ENCODE measurements at places on chromosomes 7 and 10.

- peak; percentile 22 for DNase-seq
Measured at GRCh38 chr7:131555552-131556052, 826 bp downstream of the PODXL start.

GRCh38 chr10:89679986-89680385, 21.4 kb upstream of the KIF20B start:
- DNase-seq, result no peak

DNA sequence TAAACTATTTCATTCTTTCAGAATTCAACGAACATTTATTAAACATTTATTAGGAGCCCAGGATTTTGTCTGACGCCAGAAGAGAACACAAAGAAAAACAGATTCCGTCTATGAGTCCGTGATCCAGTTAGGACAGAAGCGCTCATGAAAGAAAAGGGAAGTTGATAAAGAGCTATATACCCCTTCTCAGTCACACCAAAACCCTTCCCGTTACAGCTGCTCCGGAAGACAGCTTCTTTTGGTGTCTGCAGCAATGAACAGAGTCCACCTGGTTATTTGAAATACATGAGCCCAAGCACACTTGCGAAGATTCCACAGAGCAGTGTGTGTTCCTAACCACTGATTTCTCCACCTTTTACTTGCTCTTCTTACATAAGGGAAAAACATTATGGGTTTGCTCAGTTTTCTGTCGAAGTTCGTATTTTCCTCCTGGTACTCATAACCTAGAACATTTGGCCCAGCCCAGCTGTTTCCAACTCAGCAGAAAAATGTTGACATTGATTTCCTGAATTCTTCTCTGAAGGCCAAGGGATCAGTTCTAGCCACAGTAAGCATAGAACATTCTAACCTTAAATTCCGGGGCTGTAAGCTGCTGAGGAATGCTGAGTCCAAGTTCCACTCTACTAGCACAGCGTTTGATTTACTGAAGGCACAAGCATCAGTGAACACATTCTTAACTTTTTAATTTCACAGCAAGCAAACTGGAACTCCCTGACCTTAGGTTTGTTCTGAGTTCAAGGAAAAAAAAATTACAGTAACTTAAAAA, 206.5 kb downstream of the SORCS1 start:
- DNase-seq, result no peak

GRCh38 chr10:69960988-69961880, 91.4 kb upstream of the MACROH2A2 start:
- no peak for DNase-seq

DNA sequence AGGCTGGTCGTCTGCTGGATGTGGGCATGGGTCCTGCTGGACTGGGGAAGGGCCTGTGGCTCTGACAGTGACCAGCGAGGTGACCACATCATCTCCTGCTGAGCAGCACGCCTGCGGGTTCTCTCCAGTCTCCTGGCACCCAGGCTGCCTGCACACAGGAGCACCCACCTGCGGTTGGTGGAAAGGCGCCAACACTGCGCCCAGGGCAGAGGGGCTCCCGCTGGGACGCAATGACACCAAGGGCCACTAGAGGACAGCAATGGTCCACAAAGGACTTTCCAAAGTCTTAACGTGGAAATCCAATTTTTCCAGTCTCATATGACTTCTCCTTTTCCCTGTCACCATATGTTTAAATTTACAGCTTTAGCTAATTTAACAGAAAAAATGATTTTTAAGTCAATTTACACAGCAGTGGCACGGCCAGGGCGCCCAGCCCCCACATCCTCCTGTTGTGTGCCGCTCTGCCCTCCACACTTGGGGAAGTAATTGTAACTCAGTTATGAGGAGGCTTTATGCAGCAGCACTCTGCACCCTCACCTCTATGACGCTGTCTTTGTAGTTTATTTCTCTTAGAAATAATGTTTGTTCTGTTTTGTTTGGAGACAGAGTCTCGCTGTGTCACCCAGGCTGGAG, 38.1 kb downstream of the CFAP46 start:
- peak; percentile 72 for DNase-seq

GRCh38 chr7:22582863-22583622, 83.1 kb upstream of the STEAP1B start:
- no peak for DNase-seq

All from WERI-Rb-1 (cell line).